ENCODE measurements at places on chromosomes 2 and 18.

DNA sequence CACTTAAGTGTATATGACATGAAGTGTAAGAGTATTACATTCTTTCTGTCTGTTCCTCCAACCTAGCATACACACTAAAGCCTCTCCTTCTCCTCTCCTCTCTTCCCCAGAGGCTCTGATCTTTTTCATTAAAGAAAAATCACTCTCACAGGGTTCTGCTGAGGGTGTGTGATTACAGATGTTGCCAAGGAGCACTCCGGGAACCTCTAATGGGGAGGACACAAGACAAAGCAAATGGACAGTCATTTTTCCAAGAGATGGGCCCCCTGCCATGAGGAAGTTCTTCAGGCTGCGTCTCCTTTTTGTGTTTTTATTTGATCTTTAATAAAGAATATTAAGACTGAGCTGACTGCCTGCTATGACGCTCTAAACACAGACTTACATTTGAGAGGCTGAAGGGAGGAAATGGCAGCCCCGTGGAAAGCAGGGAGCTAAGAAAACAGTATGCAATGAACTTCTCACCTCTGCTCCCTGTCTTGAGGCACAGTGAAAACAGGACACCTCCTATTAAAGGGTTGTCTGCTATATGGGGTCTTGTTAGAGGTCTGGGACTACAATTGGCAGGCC, 578.1 kb downstream of the PIK3C3 start:
- no peak for DNase-seq

- no peak for DNase-seq
These were observed 101.7 kb downstream of the FAM210A start for GRCh38 chr18:13624563-13625237.

DNA sequence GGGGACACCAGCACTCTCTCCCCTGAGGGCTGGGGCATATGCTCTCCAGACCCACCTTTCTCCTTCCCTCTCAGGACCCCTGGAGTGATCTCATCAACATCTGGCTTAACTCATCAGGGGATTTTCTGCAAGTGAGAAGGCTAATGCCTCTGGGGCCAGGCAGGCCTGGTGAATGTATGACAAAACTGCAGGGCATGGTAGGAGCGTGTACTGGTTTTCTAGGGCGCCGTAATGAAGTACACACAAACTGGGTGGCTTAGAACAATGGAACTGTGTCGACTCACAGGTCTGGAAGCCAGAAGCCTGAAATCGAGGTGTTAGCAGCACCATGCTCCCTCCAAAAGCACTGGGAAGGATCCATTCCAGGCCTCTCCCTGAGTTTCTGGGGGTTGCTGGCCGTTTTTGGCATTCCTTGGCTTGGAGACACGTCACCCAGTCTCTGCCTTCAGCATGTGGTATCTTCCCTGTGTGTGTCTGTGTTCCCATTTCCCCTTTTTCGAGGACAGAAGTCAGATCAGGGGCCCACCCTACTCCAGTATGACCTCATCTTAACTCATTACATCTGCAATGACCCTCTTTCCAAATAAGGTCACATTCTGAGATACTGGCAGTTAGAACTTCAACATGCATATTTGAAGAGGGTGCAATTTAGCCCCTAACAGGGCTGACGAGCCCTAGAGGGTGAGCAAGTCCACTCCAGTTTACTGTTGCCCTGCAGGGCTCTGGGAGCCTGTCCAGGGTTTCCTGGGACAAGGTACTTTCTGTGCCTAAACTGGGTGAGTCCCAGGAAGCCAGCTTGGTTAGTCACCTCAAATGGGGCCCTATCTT, 45.5 kb upstream of the CAB39 start:
- no peak for DNase-seq

- DNase-seq = no peak
These were observed 70.8 kb downstream of the XIRP2 start for GRCh38 chr2:166958986-166959481.

GRCh38 chr2:137237055-137237454, 471.7 kb downstream of the THSD7B start:
- DNase-seq = peak; percentile 31

GRCh38 chr2:79612999-79613398, 100.1 kb downstream of the CTNNA2 start:
- no peak for DNase-seq

- DNase-seq = no peak
These were observed 17.1 kb downstream of the GATA6 start for GRCh38 chr18:22186484-22186971.

- DNase-seq = no peak
These were observed 106.4 kb downstream of the EXOC6B start for GRCh38 chr2:72719416-72719815.

DNA sequence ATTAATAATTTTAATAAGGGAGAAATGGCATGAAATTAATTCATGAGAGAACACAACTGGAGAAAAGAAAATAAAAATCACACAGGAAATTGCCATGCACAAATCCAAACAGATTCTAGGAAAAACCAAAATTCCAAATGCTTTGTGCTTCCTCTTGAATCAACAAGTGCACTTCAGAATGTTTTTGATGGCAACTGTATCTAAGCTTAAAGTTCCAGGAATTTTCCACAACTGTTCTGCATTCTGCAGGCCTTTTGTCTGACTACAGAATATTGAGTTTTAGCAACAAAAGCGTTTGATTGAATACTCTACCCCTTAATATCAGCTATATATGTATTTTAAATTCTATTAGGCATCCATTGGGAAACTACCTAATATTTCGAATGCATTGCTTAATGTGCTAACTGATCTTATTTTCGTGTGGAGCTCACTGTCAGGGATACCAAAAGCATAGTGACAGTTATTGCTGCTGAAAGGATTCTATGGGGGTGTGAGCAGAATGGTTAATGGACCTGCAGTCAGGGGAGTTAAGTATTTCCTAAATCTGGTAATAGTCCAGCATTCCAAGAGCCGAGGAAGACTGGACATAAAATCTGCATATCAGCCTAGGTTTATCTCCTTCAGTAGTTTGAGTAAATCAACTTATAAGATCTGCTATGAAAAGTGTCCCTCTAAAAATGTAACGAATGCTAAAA, 482.7 kb upstream of the POU3F3 start:
- DNase-seq = no peak

DNA sequence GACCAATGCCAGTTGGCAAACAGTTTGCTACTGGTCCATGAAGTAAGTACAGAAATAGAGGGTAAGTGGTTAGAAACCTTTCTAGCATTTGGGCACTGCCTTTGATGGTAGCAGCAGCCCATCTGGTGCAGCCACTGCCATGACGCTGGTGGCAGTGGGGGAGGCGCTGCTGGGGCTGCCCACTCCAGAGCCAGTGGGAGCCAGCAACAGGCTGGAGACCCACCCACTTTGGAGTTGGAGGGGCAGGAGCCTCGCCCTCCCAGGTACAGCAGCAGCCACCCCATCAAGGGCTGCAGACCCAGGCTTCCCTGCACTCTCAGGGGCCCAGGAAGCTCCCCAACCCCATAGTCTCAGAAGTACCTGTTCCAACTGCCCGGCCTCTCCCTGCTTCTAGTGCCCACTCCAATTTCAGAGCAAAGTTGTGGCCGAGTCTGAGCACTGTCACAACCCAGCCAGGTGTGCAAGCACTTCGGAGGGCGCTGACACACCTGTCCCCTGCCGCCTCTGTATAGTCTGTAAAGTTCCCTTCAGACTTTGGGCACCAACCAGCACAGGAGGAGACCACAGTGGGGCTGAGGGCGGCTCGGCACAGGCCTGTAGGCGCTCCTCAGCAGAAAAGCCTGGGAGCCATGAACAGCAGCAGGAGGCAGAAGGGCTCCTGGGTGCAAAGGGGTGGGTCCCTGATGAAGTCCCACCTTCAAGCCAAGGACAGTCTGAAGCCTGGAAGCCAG, 125.6 kb upstream of the CCDC150 start:
- no peak for DNase-seq

DNA sequence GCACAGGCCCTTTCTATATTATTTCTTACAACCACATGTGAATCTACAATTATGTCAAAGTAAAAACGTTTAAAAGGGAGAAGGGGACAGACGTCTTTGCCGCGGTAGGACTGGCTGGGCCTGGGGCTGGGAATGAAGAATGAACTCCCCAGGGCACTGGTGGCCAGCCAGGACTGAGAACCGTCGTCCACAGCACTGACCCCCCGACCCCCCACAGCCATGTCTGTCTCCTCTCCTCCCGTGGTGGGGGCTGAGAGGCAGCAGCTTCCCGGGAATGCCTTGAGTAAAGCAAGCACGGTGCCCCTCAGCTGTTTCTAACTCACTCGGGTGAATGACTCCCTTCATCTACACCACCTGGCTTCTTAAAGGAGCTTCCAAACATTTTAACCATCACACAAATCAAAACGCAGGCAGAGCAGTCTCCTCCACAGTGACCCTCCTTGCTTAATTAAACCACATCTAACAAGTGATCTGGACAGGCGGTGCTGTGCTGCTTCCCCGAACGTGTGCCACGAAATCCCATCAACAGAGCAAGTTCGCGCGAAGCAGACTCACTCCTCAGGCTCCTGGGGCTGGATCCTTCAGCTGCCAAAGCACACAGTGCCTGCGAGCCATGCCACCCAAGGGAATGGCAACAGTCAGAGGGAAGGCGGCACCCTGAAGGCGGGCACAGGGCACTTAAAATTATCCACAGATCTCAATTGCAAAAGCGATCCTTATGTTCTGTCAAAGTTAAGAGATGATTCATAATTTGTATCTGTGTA, 217.7 kb downstream of the EIPR1 start:
- no peak for DNase-seq

DNA sequence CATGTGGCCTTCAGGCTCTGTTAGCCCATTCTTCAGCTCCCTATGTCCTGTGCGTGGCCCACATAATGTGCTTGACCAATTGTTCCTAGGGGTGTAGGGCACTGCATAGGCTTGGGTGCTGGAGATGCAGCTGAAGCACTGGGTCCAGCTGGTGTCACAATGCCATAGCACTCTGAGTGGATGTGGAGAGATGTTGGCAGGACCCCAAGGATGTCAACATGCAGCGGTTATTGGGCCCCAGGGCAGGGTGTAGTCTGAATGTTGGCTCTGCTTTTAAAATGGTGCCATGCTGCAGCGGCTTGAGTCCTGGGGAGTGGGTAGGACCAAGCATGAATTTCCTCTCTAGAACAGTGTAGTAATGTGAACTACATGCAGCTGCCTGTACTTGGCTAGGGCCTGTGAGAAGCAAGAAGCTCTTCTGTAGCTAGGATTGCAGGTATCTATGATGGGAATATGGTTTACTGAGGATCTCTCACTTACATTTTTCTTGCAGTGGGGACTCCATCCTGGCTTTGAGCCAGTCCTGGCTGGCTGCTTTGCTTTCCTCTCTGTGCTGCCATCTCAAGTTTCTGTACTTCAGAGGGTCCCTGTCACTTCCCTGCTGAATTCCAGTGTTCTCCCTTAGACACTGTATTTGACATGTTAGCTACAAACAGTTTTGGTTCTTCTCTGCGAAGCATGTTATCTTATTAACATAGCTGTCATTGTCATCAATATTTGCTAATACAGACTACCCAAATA, 148.4 kb downstream of the CSRNP3 start:
- DNase-seq = no peak

DNA sequence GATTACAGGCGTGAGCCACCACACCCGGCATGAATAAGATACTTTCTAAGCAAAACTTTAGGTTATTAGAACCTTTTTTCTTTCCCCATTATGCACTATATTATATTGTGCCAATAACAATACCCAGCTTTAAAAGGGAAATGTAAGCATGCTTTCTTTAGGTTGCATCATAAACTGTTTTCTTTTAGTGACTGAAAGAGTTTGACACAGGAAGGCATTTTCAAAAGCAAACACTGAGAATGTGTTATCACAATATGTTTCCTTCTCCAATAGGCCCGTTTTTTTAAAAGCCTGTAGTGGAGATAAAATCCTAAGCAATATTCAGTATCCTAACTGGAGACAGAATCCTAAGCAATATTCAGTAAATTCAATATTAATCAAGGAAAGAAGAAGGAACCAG, 16.7 kb upstream of the EPB41L5 start:
- DNase-seq = no peak

DNA sequence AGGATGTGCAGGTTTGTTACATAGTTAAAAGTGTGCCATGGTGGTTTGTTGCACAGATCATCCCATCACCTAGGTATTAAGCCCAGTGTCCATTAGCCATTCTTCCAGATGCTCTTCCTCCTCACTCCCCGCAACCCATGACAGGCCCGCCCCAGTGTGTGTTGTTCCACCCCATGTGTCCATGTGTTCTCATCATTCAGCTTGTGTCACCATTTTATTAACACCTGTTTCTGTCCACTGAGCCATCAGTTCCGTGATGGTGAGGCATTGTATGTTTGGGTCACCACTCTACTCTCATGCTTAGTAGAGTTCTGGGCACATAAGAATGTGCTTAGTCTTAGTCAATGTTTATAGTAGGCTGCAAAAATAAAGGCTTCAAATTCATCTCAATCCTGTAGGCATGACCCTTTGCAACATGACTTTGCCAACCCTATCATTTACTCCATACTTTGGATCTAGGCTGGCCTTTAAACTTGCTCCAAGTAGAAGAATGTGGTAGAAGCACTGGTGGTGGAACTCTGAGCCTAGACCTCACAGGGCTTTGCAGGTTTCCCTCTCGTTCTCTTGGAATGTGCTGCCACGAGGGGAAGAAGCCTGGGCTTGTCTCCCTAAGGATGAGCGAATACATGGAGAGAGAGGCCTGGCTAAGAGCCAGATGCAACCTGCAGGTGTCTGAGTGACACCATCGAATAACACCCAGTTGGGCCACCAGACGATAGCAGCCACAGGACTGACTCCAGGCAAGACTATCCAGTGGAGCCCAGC, 161.5 kb downstream of the NAPG start:
- no peak for DNase-seq

- no peak for DNase-seq
These were observed 35.0 kb downstream of the STK25 start for GRCh38 chr2:241473399-241473798.

- no peak for DNase-seq
These were observed 57.8 kb upstream of the SPP2 start for GRCh38 chr2:233992513-233993217.

DNA sequence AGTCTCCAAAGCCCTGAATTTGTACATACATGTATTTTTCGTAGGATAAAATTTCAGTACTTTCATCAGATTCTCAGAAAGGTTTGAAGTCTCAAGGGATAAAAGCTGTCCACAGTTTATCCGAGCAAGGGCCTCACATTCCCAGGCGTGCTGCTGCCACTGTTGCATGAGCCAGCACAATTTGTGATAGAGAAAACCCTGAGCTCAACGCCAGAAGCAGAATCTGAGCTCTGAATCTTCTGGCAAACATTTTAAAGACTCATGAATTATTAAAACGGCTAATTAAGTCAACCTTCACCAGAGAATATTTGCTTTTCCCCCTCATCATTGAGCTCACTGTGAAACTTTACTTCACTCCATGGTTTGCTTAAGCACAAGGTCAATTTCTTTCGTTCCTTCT, 38.5 kb upstream of the STPG4 start:
- no peak for DNase-seq

DNA sequence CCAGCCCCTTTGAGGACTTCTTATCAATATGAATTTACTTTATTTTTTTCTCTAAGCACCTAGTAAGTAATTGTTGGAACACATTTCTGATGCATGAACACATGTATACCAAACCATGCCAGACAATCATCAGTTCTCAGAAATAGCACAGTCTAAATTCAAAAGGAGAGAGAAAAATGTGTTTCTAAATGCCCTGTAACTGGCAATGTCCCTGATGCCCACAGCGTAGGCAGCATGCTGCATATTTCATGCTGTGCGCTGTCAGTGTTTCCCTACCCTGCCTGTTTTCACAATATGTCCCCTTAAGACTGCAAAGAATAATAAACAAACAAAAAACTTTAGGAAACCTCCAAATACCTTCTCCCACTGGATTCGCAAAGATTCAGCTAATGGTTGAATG, 881.0 kb upstream of the CHAC2 start:
- DNase-seq = no peak

All from GM04503 (cell line).